ENCODE measurements at places on chromosomes 5 and 9.

DNA sequence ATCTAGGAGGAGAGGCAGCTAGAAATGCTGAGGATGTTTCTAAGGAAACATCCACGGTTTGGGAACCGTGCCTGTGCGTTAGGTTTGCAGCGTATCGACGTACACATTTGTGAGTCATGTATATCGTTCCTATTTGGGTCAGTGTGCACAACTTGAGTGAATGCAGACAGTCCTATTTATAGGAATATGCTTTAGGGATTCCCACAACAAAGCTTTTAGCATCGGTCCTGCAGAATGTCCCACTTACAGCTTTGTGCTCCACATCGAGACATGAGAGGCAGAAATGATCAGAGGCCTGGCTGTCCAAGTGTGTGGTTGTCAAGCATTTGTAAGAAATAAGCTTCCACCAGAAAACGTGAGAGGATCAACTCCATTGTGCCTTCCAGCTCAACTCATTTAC is 1282.7 kb upstream of the WWC1 start:
- no peak for DNase-seq

- no peak for DNase-seq
Observed at GRCh38 chr5:153952893-153953292, 85.8 kb downstream of the FAM114A2 start.

DNA sequence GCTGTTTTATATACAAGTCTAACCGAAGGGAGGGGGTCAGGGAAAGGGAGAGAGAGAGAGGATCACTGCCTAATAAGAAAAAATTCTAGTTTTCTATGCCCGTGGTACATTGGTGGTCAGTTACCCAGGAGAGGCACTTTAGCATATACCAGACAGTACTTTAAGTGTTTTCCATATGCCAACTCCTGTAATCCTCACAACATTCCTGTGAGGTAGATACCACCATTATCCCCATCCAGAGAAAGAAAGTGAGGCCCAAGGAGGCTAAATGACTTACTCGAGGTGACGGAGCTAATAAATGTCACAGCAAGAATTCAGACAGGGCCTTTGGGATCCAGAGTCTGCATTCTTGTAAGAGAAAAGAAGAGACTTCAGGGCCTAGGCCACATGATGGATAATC is 161.8 kb downstream of the NTRK2 start:
- DNase-seq, result no peak

GRCh38 chr9:34601937-34602573 is 9.8 kb downstream of the RPP25L start:
- no peak for DNase-seq

DNA sequence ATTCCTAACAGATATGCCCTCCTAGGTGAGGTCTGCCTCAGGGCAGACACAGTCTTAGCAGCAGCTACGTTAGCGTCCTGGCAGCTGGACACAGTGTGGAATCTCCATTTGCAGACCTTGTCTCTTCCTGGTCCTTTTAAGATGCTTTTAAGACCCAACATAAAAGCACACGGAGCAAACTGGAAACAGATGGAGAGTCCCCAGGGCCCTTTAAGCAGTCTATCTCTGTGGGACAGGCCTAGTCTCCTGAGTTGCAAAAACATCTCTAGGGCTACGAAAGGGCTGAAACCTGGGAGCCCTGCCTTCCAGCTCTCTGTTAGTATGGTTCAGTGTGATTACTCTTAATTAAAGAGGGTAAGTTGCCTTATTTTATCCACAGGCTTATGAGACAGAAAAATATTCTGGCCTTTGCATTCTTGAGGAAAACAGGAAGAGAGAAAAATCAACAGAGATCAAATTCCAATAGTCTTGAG is 66.0 kb upstream of the GNA14 start:
- DNase-seq, result no peak

DNA sequence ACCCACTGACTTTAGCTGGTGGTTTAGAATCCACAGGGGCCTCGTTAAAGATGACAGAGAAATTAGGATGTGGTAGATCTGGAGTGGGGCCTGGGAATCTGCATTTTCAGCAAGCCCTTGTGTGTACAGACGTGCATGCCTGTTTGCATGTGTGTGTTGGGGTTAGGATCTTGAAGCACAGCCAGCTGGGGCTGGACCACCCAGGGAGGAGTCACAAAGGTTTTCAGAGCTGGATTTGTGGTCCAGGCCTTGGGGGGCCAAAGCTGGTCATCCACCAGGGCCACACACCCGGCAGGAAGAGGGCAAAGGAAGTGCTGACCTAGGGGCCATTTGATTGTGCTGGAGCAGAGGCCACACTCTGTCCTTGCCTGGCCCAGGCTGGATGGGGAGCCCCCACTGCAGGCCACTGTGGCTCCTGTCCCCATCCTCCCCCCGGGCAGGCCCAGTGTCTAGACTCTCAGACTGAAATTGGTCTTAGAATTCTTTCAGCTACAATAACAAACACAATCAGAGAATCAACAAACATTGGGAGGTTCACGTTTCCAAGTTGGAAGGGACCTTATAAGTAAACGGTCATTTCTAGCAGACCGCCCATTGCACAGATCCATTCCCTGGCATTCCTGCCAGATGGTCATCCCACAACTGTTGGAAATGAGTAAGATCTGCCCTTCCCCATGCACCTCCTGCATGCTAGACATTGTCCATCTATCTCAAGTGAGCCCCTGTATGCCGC is 10.3 kb downstream of the CDX1 start:
- no peak for DNase-seq

DNA sequence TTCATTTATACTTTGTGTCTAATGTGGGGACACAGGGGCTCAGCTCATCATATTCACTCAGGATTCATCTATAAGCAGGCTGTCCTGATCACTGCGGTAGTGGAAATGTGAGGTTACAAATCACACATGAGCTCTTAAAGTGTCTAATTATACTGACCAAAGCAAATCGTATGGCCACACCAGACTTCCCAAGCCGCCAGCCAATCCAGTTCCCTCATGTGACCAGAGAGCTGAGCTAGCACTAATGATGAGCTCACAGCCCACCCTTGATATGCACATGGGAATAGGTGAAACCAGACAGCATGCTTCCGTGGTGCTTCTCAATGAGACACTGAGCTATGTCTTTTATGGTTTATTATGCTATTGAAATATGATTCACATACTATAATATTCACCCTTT is 17.6 kb downstream of the ECM2 start:
- no peak for DNase-seq

DNA sequence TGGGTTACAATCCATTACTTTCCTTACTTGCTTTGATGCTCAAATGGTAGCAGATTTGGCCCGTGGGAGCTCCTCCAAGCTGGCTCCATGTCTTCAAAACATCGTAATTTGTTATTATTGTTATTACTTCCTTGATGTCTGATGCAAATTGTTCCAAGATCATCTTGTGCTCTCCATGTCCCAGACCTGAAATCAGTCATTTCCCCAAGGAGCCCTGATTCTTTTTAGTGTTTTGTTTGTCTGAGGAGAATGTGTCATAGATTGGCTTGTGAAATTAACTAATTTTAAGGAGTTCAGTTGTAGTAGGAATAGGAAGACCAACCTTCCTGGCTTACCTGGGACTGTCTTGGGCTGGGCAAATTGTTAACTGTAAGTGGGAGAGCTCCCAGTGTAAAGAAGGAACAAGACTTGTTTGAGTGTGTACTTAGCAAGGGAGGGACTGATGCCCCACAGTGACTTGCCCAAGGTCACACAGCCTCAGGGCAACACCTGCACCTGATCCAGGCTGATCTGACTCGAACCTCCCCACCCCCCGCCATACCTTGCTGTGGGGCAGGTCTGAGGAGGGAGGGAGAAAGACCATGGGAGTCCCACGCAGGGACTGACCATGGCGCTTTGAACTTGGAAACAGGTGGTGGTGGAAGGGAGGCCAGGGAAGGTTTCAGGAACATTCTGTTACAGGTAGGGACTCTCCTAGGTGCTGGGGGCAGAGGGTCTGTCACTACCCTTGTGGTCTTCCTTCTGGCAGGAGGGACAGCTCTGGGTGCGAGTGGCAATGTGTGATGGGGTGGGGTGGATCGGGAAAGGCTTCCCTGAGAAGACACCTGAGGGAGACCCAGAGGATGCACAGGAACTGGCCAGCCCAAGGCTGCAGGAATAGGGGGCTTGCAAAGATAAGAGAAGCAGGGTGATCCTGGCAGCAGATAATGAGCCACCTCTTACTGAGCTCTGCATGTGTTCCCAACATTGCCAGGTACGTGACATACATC is 2.7 kb upstream of the BICD2 start:
- no peak for DNase-seq

DNA sequence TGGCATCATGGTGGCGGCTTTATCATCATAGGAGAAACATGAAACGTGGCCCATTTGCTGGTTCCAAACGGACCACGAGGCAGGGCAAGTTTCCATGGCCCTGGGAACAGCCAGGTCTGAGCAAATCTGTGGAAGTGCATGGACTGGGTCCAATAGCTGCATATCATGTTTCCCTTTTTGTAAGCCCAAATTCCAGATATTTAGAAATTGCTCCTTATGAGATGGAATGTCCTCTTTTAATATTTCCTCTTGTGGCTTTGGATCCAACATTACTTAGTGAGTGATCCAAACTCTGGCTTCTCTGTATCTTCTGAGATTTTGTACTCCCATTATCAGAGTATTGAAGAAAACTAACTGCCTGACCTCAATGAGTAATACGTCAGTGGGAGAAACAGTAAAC is 79.8 kb upstream of the FBXL7 start:
- DNase-seq, result no peak

DNA sequence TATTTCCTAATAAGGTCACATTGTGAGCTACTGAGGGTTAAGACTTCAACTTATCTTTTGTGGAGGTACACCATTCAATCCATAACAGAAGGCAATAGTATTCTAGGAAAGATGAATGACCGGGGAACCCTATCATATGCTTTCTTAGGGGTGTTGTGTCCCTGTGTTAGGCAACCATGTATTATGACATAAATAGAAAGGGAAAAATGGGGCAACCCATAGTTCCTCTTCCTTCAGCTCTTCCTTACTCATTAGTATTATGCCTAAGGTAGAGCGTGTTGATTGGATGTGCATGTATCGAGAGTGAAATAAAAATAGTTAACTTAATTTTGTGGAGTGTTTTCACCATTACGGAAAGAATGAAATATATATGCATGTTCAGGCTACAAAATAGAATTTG is 6.0 kb upstream of the CCNJL start:
- no peak for DNase-seq

GRCh38 chr9:11821306-11821975 is 871.7 kb upstream of the TYRP1 start:
- no peak for DNase-seq

GRCh38 chr9:40884072-40884901 is 244.2 kb downstream of the FOXD4L6 start:
- DNase-seq, result no peak

Measured in stimulated activated CD4-positive, alpha-beta T cell treated with anti-CD3 and anti-CD28 coated beads, Interleukin-15, amount 100 ng/mL, for 1 hour (primary cell).